Activated CD8-positive, alpha-beta memory T cell treated with anti-CD3 and anti-CD28 coated beads for 4 hours (primary cell): ENCODE measurements at places on chromosomes 3 and 15.

DNA sequence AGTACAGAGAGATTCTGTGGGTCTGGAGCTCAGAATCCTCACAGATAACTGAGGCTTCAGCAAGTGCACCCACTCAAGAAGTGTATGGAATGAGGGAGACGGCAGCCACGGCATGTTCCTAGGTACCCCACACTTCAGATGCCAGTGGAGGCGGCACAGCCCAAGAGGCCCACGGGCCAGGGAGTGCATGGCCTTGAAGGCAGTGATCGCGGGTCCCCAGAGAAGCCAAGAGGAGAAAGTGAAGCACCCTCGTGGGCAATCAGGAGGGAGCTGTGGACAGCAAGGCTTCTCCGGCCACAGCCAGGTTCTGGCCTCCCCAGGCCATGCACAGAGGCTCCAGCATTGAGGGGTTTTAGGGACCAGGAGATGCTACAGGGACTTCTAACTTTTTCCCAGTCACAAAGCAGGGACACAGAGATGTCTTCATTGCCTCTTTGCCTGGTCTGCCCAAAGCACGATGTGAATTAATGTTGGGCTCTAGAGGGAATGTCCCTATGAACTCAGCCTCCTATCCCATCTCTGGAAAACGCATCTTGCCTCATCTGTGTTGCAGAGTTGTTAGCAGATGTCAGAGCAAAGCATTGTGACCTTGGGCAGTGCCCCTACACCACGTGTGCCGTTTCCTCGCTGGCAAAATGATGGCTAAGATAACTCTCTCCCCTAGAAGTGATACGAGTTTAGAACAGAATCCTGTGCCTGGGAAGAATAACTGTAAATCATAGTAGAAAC lies 2.6 kb upstream of the MAP6D1 start:
- no peak for DNase-seq

GRCh38 chr3:31213869-31214486 lies 318.7 kb upstream of the STT3B start:
- DNase-seq = no peak

DNA sequence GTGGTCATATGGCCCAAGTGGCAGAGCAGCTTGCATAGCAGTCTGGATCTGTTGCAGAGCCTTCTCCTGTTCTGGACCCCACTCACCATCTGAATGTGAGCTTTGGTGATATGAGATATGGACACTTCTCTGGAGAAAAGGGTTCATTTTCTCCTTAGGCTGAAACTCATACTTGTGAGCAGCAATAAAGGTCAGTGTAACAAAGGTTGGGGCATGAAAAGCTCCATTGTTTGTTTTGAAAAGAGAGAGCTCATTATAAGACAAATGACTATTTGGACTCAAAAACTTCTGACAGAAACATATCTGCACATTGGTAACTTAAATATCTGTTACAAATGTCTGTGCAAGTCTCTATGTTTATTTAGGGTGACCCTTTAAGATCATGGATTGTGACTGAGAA lies 517.3 kb downstream of the MFSD1 start:
- no peak for DNase-seq

DNA sequence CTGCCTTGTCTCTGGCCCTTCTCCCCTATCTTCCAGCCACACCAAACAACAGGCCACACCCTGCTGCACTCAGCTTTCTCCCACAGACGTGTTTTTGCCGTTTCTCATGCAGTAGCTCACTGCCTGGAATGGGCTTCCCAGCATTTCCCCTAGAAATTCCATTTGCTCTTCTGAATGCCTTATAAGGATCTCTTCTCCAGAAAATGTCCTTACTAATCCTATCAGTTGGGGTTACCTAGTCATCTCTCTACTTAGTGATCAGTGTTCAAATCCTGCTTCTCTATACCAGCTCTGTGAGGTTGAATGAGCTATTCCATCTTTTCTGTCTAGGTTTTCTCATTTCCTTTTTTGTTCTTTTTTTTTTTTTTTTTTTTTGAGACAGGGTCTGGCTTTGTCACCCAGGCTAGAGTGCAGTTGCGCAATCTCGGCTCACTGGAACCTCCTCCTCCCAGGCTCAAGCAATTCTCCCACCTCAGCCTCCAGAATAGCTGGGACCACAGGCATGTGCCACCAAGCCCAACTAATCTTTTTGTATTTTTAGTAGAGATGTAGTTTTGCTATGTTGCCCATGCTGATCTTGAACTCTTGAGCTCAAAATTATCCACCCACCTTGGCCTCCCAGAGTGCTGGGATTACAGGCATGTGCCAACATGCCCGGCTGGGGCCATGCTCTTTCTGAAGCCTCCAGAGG lies 98.2 kb upstream of the CHD2 start:
- no peak for DNase-seq

GRCh38 chr3:37145611-37146010 lies 28.8 kb downstream of the LRRFIP2 start:
- no peak for DNase-seq

- no peak for DNase-seq
Measured at GRCh38 chr15:90190606-90191343, 10.4 kb upstream of the SEMA4B start.

DNA sequence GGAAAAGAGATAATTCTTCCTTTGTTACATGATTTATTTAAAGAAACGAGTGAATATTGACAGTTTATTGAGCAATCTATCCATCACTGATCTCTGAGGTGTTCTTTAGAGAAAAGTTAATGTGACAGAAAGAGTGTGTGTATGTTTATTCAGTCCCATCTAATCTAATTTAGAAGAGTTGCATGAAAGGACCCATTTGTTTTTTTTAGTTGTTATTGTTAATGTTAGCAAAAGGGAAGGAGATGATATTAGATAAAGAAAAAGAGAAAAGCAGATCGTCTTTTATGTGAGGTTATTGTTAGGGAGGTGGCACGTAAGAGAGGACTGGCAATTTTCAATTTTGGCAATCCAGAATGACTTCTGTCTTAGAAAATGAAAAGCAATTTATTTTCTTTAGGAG lies 46.5 kb downstream of the NMD3 start:
- no peak for DNase-seq

GRCh38 chr15:57606816-57607215 lies 15.1 kb downstream of the MYZAP start:
- no peak for DNase-seq

DNA sequence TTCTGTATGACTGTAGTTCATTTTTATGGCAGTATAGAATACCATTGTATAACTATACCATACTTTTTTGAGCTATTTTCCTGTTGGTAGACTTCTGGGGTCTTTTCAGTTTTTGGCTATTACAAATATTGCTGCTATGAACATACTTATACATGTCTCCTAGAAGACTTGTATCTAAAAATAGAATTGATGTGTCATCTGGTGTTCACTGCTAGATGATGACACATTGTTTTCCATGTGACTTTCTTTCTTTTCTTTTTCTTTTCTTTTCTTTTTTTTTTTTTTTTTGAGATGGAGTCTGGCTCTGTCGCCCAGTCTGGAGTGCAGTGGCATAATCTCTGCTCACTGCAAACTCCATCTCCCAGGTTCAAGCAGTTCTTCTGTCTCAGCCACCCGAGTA lies 69.8 kb downstream of the SH3GL3 start:
- no peak for DNase-seq

GRCh38 chr3:67518236-67518635 lies 136.2 kb downstream of the SUCLG2 start:
- no peak for DNase-seq

- DNase-seq = no peak
Measured at GRCh38 chr3:8888301-8888915, 74.9 kb downstream of the RAD18 start.

DNA sequence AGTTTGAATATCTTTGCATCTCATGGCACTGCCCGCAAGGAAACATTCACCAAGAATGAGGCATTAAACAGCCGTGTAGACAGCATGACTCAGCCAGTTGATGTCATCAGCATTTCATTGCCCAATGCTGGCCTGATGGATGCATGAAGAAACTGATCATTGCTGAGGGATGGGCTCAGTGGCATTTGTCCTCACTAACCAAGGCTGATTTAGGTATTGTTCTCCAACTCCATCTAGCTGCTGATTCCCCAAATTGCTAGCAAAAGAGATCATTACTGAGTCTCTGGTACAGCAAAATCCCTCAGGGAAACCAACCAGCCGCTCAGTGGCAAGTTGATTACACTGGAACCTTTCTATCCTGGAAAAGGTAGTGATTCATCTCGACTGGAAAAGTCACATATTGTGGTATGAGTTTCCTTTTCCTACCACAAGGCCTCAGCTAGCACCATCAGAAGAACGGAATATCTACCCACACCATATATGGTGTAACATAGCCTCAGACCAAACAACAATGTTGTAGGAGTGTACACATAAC lies 186.5 kb upstream of the GAP43 start:
- no peak for DNase-seq

GRCh38 chr3:158768881-158769543 lies 32.8 kb upstream of the MFSD1 start:
- no peak for DNase-seq

GRCh38 chr15:66765478-66766281 lies 63.6 kb downstream of the SMAD6 start:
- DNase-seq = no peak

- no peak for DNase-seq
Measured at GRCh38 chr15:73560501-73561117, 72.6 kb downstream of the NPTN start.

- peak; percentile 19 for DNase-seq
Measured at GRCh38 chr15:64246364-64247189, 83.8 kb upstream of the PPIB start.

- no peak for DNase-seq
Measured at GRCh38 chr15:60406513-60407414, 9.0 kb upstream of the ANXA2 start.

GRCh38 chr15:100078511-100079220 lies 263.1 kb downstream of the ADAMTS17 start:
- no peak for DNase-seq

GRCh38 chr3:195558602-195559001 lies 15.5 kb upstream of the PPP1R2 start:
- no peak for DNase-seq

DNA sequence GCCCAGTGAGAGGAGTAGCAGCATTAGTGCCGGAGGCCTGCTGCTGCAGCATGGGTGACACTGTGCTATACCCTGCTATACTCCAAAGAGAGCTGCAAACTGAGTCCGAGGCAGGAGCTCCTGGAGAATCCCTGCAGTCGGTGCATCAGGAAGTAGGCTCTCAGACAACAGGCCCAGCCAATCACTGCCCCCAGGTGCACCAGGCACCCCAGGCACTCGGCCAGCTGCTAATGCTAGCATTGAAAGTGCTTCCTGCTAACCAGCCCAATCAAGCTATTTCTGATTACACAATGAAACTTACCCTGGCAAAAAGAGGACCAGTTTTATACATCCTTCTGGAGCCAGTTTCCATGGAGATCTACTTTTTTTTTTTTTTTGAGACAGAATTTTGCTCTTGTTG lies 45.6 kb upstream of the IREB2 start:
- DNase-seq = no peak

DNA sequence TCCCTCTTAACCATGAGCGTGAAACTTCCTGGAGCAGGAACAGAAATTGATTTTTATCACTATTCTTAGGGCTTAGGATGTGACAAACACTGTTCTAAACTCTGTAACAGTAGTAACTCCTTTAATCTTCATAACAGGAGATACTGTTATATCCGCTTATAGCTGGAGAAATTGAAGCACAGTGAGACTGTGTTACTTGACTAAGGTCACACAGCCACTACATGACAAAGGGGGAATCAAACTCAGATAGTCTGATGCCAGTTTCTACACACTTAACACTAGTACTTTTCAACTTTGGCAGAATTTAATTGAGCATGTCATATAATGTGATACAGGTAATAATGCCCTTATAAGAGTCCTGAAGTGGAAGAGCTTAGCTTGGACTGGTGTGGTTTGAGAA lies 800 bp upstream of the TARS3 start:
- DNase-seq = no peak

DNA sequence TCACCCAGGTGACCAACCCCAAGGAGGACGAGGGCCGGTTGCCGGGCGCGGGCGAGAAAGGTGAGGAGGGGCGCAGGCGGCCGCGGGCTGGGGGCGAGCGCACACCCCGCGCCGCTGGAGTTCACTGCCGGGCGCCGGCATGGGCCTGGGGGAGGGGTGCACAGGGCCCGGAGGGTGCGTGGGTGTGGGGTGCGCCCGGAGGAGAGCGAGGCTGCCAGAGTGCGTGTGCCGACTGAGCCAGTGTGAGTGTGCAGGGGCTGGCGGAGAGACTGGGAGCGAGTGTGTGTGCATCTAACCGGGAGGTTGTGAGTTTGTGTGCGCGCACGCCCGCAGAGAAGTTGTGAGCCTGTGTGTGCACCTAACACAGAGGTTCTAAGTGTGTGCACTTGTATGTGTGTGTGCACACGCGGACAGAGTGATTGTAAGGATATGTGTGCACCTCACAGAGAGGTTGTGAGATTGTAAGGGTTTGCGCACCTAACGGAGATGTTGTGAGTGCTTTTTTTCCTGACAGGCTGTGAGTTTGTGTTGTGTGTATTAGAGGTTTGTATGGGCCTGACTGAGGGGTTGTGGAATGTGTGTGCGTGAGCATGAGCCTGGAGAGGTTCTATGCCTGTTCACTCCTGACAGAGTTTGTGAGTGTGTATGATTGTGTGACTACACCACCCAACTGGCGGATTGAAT lies 681 bp downstream of the CTDSPL start:
- DNase-seq = no peak

DNA sequence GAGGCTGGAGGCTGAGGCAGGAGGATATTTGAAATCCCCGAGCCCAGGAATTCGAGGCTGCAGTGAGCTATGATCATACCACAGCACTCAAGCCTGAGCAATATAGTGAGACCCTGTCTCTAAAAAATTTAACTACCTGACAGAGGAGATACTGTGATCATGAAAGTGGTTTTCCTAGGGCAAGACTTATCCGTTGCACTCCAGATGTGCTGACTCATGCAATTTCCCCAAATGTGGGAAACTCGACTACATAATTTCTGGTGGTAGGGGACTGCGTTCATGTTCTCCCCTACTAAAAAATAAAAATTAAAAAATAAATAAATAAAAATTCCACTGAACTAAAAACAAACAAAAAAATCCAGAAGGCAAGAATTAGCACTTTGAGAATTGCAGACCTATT lies 271.7 kb downstream of the SHQ1 start:
- no peak for DNase-seq

DNA sequence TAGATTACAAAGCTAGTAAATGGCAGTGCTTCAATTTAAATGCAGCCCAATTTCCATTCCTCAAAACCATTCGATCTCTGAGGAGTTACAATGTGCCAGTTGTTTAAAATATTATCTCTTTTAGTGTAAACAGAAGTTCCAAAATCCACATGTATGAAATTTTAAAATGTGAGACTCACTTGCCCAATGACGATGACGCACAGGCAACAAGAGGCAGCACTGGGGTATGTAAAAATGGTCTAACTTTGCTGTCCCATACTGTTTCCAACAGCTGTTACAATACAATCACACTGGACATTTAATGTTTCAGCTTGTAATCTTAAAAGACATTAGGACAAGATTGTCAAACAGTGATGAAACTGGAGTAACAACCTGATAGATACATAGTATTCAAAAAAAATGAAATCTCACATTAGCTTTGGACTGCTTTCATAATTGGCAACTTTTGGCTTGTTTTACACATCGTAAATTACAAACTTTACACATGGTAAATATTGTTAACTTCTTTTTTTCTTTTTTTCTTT lies 12.2 kb downstream of the SLTM start:
- no peak for DNase-seq
